ENCODE measurements at places on chromosomes 11 and 22. TPM values are rescaled to one million over a fixed set of nuclear protein-coding genes. Genes with fewer than 3 reads are reported as not detected.

The CHRM4 gene
- total RNA-seq: not detected

The MAPK8IP2 gene
- total RNA-seq: 0.89 TPM

The PTPRCAP gene
- total RNA-seq: 14.7 TPM

The OR5M11 gene
- not detected for total RNA-seq

The MUC5AC gene
- 18.6 TPM for total RNA-seq

The TSKU gene
- 35.8 TPM for total RNA-seq

The TPH1 gene
- total RNA-seq: 0.14 TPM

All from mucosa of gallbladder (tissue), 1 donor.